ENCODE measurements at places on chromosomes 5 and 9.

GRCh38 chr9:92196909-92197308, 81.7 kb upstream of the SPTLC1 start:
- no peak for ATAC-seq

DNA sequence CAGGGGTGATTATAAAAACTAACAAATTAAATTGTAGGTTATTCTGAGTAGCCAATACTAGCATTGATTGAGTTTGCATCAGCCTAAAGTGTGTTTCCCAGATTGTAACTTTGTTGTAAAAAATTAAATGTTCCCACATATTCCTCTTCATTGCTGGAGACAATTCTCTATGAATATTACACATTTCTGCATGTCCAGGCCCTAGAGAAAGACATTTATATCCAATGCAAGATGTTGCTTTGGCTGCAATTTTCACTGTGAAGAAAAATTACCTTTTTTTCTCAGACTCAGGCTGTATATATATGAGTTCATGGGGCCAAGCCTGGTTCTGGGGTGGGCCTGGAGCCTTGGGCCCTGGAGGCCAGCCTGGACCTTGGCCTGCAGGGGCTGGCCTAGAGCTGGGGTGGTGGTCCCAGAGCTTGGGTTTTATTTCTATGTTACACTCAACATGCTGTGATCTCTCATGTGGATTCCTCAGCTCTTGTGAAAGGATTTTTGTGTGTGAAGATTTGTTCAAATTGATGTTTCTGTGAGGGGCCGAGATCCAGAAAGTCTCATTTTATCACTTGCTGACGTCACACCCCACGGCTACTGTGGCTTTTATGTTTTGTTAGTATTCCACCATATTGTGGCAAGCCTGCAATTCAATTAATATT, 232.5 kb downstream of the SPATA31A1 start:
- ATAC-seq = peak; percentile 32

DNA sequence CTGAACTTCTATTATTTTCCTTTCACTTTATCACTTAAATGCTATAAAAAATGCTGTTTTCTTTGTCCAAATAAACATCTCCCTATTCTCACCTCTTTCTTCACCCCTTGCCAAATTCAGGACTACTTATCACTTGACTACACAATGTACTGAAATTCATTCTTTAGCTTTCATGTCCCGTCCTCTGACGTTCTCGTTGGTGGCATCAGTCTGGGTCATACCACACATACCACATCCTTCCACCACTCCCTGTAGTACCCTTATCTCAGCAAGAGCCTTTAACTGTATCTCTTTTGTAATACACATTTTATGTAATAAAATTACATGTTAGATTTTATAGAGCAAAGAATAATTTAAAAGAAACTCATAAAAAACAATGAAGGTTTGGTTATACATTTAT, 231.1 kb upstream of the PAPPA start:
- no peak for ATAC-seq

GRCh38 chr5:152736906-152737305, 331.8 kb upstream of the NMUR2 start:
- ATAC-seq = no peak

Measured in SK-N-SH treated with all-trans-retinoic acid at 6 μM for 48 hours (cell line).